ENCODE measurements at places on chromosomes 7 and 10.

DNA sequence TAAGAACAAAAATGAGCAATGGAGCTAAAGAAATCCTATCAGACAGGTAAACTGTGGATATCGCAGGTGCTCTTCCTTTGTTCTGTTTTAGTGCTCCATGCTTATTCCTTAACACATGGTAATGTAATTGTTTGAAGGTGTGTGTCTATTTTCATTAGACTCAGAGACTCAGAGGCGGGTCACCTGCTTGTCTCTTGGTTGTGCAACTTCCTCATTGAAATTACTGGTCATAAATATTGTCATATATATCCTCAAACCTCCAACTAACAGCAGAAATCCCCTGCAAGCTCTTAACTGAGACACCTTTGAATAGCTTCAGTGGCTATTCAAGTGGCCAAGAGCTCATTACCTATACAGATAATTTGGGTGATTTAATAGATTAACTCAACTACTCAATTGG is 177.2 kb downstream of the PTN start:
- no peak for DNase-seq

DNA sequence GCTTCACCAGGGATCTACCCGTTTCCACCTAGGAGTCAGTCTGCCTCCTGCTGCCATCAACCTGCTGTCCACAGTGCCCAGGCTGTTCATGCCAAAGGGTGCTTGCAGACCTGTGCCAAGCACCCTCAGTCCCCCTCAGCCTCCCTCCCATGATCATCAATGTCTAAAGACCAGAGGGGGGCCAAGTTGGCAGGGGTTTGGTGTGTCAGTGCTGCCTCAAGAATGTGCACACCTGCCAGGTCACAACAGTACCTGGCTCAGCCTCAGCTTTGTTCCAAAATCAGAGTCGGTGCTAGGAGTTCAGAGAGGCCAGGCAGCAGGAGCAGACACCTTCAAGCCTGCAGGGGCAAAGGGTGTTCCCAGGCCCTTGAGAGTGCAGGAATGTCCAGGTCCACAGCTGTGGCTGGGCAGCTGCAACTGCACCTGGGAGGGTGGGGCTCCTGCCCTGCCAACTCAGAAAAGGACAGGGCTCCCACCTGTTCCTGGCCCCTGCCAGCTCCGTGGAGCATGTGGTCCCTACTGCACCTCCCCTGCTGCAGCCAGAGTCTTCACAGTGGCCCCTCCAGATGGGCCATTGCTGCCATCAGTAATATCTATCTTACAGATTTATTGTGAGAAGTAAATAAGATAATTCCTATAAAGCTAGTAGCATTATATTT is 219.5 kb downstream of the POLR1F start:
- DNase-seq = no peak

- DNase-seq = no peak
Observed at GRCh38 chr7:42217548-42217947, 19.5 kb downstream of the GLI3 start.

DNA sequence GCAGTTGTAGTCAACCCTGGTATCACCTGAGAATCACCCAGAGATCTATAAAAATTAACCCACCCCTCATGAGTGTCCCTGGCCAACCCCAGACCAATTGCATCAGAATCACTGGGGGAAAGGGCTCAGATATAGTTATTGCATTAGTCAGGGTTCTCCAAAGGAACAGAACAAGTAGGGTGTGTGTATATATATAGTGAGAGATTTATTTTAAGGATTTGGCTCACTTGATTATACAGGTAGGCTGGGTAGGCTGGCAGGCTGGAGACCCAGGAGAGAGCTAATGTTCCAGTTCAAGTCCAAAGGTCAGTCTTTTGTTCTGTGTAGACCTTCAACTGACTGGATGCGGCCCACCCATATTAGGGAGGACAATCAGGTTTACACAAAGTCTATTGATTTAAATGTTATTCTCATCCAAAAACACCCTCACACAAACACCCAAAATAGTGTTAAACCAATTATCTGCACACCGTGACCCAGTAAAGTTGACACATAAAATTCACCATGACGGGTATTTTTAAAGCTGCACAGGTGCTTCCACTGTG is 372.9 kb upstream of the NFE2L3 start:
- no peak for DNase-seq

- DNase-seq = peak; percentile 14
Observed at GRCh38 chr7:101906291-101907240, 89.1 kb downstream of the CUX1 start.

DNA sequence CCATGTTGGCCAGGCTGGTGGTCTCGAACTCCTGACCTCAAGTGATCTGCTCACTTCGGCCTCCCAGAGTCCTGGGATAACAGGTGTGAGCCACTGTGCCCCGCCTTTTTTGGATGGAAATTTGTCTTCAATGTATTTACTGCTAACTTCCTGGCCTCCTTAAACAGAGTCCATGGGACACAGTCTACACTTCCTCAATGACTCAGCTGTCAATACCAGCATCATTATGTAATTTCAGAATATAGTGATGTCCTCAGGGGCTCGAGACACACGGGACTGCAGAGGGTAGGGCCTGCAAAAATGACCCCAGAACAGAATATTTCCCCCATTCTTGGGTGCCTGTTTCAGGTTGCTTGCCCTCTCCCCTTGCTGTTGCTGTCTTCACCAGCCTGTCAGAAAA is 31.1 kb downstream of the CAMK2G start:
- no peak for DNase-seq

DNA sequence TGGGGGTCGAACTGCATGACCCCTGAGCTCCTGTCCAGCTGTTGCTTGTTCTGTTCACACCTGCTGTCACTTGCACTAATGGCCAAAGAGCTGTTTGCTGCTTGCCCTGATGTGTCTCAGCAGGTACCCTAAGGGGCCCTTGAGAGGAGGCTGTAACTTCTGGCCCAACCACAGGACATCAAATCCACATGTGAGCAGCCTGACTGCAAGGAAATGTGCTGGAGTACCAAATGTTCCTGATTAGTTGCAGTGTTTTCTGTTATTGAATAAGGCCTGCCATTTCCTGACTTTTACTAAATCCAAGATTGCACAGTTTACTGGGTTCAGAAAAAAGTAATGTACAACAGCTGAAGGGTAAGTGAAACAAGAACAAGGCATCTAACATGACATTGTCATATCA is 91.7 kb upstream of the IL6 start:
- no peak for DNase-seq

GRCh38 chr10:78843495-78843894 is 225.3 kb upstream of the ZMIZ1 start:
- DNase-seq = no peak

GRCh38 chr10:71243756-71244395 is 31.5 kb downstream of the UNC5B start:
- DNase-seq = peak; percentile 45

GRCh38 chr10:90396721-90397120 is 461.1 kb downstream of the HTR7 start:
- no peak for DNase-seq

- DNase-seq = no peak
Observed at GRCh38 chr10:78894089-78894840, 174.5 kb upstream of the ZMIZ1 start.

DNA sequence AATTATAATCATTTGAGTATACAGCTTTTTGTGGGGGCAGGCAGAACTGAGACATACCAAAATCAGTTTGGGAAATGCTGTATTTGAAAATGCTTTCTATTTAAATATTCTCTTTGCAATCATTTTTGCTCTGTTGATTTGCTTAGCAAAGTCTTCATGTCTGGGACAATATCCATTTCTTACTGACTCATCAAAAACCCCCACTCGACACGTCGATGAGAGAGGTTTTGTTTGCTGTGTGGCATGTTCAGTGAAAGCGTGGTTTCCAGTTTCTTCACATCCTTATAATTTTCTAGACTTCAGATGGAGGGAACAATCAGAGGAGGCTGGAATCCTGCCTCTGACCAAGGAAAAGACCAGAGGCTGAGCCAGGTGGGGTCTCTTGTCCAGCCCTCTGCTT is 28.9 kb downstream of the HTRA1 start:
- DNase-seq = no peak

DNA sequence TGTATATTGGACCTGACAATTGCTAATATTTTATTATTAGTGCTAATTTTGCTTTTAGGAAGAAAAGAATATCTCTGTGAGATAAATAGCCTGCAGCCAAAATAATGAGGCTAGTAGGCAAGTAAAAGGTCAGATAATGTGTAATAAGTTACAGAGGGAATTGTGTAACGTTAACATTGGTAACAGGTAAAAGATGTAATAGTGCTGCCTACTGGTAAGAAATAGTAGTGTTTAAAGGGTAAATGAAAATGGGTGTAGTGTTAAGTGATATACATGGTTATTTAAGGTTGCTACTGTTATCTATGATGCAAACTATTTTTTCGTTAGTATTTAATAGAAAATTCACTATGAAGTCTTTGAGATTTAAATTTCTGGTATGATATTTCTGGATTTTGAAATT is 9.2 kb upstream of the FOXP2 start:
- DNase-seq = no peak

- no peak for DNase-seq
Observed at GRCh38 chr10:13417459-13418126, 69.5 kb upstream of the SEPHS1 start.

DNA sequence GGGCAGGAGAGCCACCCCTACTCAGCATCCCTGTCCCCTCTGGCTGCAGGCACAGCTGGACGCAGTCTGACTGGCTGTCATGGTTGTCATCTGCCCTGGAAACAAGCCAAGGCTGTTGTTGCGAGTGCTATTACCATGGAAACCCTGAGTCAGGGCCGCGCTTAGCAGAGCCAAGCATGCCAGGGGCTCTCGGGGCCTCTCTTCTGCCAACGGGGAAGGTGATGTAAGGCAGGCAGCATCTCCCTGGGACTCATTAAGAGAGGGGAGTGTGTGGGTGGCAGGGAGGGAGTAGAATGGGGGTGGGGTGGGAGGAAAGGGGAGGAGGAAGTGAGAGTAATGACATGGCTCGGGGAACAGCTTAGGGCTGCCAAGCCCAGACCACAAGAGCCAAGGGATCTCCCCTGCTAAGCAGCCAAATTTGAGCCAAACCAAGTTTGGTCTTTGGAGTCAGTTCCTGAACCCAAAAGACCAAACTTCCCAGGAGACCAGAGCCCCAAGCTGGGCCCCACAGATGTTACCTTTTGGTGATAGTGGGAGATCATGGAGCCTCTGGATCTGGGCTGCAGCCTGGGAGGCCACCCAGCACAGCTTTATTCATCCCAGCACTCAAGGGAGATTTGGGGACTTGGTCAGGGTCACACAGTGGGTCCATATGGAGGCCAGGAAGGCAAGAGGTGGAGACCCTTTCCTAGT is 67.6 kb downstream of the TMEM130 start:
- peak; percentile 47 for DNase-seq

GRCh38 chr10:131842351-131843088 is 58.3 kb upstream of the PPP2R2D start:
- DNase-seq = no peak

DNA sequence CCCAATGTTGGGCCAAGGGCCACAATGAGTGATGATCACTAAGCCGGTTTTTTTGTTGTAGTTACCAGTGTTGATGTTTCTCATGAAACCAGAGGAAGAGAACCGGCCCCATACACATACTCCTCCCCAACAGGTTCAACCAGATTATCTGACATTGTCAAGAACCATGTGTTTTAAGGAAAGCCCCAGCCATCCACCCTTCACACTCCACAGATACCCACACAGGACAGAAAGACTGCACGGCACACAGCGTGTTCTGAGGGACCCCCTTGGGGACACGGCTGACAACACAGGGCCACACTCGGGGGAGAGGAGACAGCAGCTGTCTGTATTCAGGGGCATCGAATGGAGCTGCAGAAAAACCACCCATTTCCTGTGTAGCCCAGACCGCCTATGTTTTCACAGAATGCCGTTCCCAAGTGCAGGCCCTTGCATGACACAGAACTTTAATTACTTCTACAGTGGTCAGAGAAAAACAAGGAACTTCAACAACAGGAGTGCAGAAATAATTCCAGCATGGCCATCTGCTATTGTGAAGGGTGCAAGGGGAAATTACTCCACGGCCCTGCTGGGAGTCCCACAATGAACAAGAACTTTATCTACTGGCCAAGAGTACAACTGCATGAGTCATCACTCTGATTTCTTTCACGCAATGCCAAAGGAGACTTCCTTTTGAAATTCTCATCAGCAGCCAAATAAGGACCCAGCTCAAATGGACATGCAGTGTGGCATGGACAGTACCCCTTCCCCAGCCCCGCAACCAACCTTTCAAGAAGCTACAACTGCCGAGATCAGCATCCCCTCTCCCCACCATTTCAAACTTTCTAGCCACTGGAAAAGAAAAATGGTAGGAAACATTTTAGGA is 2.3 kb downstream of the KLF6 start:
- peak; percentile 67 for DNase-seq

DNA sequence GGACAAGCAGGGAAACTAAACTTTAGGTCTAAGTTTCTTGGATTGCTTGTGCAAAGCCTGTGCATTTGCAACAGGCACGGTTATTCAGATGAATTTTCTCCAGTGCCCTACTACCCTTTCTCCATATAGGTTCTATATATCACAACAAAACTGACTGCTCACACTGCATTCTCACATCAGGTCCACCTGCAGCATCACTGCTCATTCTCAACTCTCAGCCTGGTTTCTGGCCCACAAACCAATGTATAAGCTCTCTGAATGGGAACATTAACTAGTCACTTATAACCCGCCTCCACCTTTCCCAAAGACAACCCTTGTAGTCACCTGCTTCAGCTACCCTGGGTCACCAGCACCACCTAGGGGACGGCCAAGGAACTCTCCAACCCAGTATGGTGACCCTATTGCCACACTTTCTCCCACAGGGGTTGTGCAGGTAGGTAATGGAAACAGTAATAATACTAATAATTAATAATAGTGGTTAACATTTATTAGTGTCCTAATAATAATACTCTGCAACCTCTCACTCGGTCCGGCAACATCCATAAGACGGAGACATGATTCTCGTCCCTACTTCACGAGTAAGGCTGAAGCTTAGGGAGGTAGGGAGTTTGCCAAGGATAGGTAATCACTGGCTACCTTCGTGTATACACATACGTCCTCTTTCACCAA is 97.3 kb downstream of the CLEC2L start:
- no peak for DNase-seq

- DNase-seq = no peak
Observed at GRCh38 chr7:42222125-42222524, 14.9 kb downstream of the GLI3 start.

GRCh38 chr10:69232736-69233480 is 12.8 kb downstream of the HKDC1 start:
- DNase-seq = no peak

All from Right ventricle myocardium superior (tissue), 1 donor.